ENCODE measurements at places on chromosomes 5 and 9.

DNA sequence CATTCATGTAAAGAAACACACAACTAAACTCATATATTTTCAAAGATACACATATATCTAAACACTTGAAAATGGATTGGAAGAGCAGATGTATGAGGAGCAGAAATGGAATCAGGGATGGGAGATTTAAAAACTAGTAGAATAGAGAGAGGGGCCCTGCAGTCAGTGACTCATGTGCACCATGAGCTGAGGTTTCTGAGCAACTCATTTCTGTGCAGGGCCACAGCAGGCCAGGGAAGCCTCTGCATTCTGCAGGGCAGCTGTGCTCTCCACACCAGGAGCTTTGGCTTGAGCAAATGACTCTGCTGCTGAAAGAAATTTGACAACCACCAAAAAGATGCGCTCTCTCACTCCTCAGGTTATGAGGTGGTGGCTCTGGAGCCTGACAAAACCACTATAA lies 27.1 kb downstream of the LHX6 start:
- peak; percentile 33 for DNase-seq

DNA sequence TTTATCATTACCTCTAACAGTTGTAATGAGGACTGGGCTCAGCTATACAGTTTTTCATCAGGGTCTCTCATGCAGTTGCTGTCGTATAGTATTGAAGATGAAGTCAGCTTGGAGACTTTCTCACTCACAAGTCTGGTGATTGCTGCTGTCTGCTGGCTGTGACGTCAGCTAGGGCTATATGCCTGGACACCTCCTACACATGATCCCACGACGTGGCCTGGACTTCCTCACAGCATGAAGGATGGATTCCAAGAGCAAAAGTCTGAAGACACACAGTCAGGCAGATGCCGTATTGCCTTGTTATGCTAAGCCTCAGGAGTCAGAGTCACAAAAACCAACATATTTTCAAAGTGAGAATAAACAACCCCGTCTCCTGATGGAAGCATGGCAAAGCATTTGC lies 193.3 kb downstream of the LURAP1L start:
- DNase-seq = no peak

DNA sequence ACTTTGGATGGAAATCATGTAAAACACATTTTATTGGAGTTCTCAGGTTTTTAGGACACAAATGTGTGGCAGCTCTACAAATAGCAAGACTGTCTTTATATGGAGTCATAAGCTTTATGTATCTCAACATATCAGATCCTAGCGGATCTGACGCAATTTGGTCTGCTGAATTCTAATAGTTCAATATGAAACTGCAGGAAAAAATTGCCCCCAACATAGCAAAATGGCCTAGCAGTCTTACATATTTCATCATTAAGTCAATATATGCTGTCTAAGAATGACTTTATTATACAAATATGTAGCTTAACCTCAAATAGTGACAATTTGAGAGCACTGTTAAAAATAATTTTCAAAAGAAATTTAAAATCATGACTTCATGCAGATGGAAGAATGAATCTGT lies 244.3 kb downstream of the TAF11L14 start:
- DNase-seq = no peak

DNA sequence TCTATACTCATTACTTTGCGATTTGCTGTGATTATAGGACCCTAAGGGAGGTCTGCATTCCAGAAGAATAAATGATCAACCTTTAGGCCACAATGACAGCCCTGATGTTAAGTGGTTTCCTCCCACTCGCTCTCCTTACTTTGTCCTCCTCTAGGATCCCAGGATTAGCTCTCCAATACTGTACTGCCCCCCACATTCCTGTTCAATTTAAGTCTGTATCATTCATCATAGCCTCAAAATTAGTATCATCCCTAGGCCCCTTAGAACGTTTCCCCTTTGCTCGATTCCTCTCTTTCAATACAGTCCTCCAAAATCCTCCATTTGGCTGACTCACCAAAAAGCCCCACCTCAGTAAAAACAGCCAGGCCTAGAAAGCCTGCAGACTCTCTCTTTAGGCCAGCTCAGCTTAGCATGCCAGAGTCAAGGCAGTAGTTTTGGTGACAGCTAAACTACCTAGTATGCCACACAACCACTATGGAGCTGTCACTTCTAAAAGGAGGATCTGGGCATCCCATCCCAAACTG lies 24.4 kb downstream of the RNF145 start:
- DNase-seq = no peak

DNA sequence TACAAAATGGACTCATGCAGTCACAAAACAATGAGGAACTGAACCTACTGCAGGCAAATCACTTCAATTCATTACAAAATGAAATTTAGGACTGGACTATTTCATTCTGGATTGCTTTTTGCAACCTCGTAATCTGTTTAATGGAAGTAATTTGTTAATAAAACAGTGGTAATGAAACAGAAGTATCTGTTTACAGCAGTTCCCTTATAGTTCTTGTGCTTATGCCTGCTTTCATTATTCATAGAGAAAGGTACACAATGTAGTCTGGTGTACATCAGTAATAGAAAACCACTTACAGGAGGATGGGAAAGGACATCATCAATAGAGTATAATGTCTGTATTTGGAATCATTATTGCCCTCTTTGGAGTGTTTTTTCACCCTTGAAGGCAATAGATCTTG lies 389.2 kb upstream of the NUDT12 start:
- DNase-seq = no peak

- DNase-seq = no peak
Observed at GRCh38 chr5:178557416-178557815, 32.8 kb downstream of the COL23A1 start.

DNA sequence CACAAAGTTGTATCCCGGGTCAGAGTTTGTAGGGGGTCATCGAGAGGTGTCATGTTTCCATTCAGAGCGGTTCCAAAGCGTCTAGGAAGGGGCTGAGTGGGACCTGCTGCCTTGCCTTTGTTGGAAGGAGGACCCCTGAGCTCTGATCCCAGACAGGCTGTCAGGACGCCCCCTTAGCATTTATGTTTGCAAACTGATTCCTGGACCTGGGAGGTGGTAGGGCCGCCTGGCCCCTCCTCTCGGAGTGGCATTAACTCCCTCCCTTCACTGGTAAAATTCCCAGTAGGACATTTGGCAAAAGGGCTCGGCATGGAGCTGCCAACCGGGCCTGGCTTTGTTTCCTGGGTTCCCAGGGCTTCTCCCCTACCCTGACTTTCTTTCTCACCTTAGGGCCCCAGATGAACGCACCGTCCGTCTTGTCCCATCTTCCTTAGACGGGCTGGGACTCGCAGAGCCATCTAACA lies 2.5 kb downstream of the JADE2 start:
- DNase-seq = no peak

DNA sequence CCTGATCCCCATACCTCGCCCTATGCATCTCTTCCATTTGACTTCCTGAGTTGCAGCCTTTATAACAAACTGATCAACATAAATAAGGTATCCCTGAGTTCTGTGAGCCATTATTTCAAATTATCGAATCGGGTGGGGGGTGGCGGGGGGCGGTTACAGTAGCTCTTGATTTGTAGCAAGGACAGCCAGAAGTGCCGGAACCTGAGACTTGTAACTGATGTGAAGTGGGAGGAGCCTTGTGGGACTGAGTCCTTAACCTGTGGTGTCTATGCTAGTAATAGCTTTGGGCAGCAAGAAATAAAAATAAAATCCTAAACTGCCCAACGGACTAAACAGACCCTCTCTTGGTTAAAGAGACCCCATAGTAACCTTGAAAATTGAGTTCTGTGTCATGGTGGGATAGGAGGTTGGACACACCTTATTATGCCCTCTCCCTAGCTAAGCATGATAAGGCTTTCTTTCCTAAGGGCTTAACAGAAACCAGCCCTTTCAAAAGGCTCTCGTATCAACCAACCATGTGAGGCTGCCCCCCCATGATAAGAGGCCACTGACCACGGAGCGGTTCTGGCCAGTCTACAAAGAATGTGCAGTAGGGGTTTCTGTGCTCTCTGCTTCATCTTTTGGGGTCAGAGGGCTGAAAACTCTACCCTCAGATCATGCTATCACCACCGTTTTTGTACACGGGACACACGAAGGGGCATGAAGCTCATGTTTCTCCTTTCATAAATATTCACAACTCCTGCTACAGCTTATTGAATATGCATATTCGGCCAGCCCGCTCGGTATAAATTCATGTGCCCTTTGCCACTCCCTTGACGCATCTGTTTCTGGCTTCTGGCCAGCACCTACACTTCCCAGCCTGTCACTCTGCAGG lies 39.5 kb upstream of the IQGAP2 start:
- no peak for DNase-seq

- no peak for DNase-seq
Observed at GRCh38 chr5:147965715-147966114, 59.4 kb upstream of the C5orf46 start.

DNA sequence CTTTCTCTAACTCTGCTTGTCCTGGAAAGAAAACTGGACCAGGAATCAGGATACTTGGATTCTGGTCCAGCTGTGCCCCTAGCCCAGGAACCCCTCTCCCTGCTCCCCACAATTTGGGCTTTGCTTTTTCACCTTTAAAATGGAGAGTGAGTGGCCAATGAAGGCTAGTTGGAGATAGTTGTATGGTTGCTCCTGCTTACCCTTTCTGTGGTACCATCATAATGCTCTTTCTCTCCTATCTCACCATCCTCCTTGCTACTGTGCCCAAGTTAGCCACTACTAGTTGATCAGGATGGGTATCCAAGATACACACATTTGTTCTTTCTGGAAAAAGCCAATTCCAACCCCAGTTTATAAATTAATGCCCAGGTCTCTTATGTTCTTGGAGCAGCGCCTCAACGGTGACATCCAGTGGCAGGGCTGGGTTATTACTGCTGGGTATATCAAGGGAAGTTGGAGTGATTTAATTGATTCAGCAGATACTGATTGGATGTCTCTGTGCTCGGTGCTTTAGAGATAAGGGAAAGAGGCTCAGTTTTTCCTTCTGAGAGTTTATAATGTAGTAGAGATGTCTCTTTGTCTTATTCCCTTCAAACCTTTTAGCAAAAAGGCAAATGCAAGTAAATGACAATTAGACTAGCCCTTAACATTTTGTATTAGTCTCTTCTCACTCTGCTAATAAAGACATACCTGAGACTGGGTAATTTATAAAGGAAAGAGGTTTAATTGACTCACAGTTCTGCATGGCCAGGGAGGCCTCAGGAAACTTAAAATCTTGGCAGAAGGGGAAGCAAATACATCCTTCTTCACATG lies 38.5 kb downstream of the FAXDC2 start:
- DNase-seq = peak; percentile 82

DNA sequence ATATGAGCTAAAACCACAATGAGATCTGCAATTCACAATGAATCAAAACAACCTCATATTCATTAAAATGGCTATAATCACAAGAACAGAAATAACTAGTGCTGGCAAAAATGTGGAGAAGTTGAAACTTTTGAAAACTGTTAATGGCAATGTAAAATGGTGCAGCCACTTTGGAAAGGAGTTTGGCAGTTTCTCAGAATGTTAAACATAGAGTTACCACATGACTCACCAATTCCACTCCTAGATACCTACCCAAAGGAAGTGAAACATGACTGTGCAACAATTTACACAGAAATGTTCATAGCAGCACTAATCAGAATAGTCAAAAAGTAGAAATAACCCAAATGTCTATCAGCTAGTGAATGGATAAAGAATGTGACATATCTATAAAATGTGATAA lies 862.2 kb downstream of the DTWD2 start:
- DNase-seq = no peak

DNA sequence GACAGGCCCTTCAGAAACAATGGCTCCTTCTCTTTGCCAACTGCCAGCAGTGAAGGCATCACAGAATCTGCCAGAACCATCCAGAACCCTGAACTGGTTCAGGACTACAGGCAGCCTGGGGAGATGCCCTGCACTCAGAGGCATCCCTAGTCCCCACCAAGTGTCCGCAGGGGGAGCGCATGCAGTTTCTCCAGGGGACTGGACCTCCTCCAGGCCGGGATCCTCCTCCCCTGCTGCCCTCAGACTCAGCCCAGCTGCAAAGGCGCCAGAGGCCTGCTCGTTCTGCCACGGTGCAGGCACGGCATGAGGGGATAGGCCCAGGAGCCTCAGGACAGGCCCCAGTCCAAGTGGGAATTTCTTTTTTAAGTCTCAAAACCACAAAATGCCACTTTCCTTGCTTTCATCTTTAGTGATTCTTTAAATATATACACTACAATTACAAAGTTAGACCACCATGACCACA lies 72.0 kb downstream of the SEMA4D start:
- DNase-seq = no peak

GRCh38 chr9:33820231-33820745 lies 3.3 kb downstream of the UBE2R2 start:
- DNase-seq = no peak
